PC-9 (cell line): ENCODE measurements at places on chromosomes 7 and 10. TPM values are rescaled to one million over a fixed set of nuclear protein-coding genes. Genes with fewer than 3 reads are reported as not detected.

DNA sequence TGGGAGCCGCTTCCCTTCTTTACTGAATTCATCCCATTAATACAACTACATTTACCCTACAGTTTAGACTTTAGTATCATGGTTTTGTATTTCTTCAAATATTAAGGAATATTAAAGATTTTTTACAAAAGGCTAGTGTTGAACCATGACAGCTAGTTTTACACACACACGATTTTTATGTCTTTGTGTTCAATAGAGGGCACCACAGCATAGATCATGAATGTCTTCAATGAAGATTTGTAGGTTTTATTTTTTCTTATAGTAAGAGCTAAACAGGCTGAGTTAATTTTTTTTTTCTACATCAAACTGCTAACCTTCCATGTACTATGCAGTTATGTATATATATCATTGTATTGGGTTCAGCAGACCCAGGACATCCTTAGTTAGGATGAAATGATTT, 76.9 kb downstream of the SNX10 start:
- H3K4me1 ChIP-seq: no peaks in the 10 kb centered on the region
- no peak for DNase-seq
- H3K27ac ChIP-seq: no peak overlapping the region
- H3K4me3 ChIP-seq: no peak overlapping the region
- no peaks in the 10 kb centered on the region for H3K27me3 ChIP-seq

- no peak for DNase-seq
- H3K4me1 ChIP-seq: peaks cover 29% of the 10 kb centered on the region
- peak overlapping the region; percentile 62 for H3K27ac ChIP-seq
- H3K27me3 ChIP-seq: no peaks in the 10 kb centered on the region
- no peaks in the 10 kb centered on the region for H3K36me3 ChIP-seq
These were observed 309.8 kb downstream of the AHR start for GRCh38 chr7:17608114-17608833.

GRCh38 chr7:14209896-14210484, 220.5 kb upstream of the ETV1 start:
- H3K4me3 ChIP-seq: no peak overlapping the region
- H3K36me3 ChIP-seq: no peaks in the 10 kb centered on the region
- H3K27me3 ChIP-seq: no peaks in the 10 kb centered on the region

DNA sequence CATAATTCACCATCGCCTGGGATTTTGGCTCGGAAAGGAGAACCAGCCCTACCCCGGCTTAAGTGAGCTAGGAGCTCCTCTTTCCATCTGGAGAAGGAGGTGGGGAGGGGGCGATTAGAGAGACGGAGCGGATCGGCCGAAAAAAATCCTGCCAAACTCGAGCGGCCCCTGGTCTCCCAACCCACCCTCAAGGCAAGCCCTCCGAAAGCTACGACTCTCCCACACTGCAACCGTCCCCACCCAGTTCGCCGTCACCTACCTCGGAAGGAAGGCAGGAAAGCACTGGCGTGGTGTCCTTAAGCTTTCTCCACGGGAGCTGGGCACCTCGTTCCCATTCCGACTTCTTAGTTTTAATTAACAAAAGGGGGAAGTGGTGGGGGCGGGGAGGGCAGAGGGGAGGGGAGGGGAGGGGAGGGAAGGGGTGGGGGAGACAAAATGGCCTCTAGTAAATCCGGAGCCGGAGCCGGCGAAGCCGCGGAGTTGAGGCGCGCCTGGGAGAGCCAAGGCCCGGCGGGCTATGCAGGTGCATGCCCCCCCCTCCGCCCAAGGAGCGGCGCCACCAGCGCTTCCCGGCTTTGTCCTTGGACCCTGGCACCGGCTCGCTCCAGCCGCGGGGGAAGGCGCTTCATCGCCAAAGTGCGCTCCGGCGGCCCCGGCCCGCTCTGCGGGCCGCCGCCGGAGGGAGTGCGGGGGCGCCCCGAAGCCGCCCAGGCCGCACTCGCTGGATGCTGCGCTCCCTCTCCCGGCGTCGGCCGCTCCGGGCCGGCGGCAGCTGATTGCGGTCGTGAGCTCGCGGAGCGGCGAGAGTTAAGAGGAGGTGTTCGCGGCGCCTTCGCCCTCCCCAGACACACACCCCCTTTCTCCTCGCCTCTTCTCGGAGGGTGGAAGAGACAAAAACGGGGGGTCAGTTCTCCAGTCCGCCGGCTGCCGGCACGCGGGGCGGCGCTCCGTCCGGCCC, at the start of gene LRRC4:
Gene LRRC4 (minus strand): TSS at position 784 of the 958 bp plus-strand sequence. CDS start 797 bp downstream, outside the sequence.
- DNase-seq: no peak
- H3K36me3 ChIP-seq: no peaks in the 10 kb centered on the region
- H3K4me3 ChIP-seq: no peak within 1 kb of the TSS
- no peak within 1 kb of the TSS for H3K27ac ChIP-seq

Gene MSMB
- total RNA-seq: not detected in 2 replicates

DNA sequence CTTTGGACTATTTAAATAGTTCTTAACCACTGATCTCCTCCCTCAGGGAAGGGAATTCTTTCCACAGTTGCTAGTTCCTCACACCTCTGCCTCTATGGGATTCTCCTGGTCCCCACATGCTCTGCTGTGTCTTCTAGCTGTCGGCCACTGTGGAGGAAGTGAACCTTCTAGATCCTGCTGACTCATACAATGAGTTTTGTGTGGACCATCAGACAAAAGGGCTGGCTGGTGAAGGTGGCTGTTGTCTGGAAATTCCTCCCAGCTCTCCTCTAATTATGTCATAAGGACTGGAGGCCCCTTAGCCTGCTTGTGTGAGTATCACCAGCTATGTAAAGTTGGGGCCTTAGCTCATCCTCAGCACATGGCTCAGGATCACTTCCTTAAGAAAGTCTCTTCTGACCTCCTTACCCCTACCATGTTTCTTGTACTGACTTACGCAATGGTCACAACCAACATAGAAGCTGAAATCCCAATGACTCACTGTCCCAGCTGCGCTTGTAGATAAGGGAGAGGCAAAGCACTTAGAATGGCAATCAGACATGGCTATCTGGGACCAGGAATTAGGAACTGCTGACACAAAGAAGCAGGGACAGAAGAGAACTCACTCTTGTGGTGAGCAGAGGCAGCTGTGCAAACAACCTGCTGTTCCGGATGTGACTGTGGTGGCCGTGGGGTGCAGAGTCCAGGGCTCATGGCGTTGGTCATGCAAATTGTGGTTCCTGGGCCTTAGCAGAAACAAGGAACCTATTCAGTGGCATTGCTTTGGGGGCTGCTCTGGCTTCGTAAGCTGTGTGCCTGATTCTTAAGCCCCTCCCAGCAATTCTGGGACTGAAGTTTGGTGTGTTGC, 2.5 kb upstream of the MACC1 start:
- peak overlapping the region; percentile 3; the same call in 1 of the 2 replicates for H3K4me3 ChIP-seq
- H3K4me1 ChIP-seq: peaks cover 61% of the 10 kb centered on the region
- peak; percentile 83 for DNase-seq
- peak overlapping the region; percentile 99 for H3K27ac ChIP-seq
- H3K36me3 ChIP-seq: no peaks in the 10 kb centered on the region

- H3K27me3 ChIP-seq: peaks cover 42% of the 10 kb centered on the region
- H3K36me3 ChIP-seq: no peaks in the 10 kb centered on the region
- no peak overlapping the region for H3K27ac ChIP-seq
- no peak overlapping the region for H3K4me3 ChIP-seq
- no peaks in the 10 kb centered on the region for H3K4me1 ChIP-seq
These were observed 47.1 kb upstream of the TMEM72 start for GRCh38 chr10:44864051-44864450.

- H3K27ac ChIP-seq: no peak overlapping the region
- H3K4me3 ChIP-seq: no peak overlapping the region
- no peaks in the 10 kb centered on the region for H3K36me3 ChIP-seq
These were observed 34.5 kb downstream of the MKI67 start for GRCh38 chr10:128091636-128092210.

Gene TMEM176B
- 1.9 and 2.3 TPM in 2 replicates for total RNA-seq
